ENCODE measurements at places on chromosomes 1 and 21. TPM values are rescaled to one million over a fixed set of nuclear protein-coding genes. Genes with fewer than 3 reads are reported as not detected.

The KRTAP11-1 gene
- total RNA-seq: not detected

The DYRK3 gene
- 19.0 TPM for total RNA-seq

The PHLDA3 gene
- total RNA-seq: 42.5 TPM

The KLHL21 gene
- 31.0 TPM for total RNA-seq

The RGL1 gene
- 34.6 TPM for total RNA-seq

The DTL gene
- 28.4 TPM for total RNA-seq

The ZNF648 gene
- not detected for total RNA-seq

The MYBPH gene
- not detected for total RNA-seq

The CASQ2 gene
- total RNA-seq: not detected

The SLC16A4 gene
- 1.4 TPM for total RNA-seq

The PCSK9 gene
- total RNA-seq: not detected

The MROH9 gene
- not detected for total RNA-seq

The FMO4 gene
- total RNA-seq: 1.2 TPM

The CRYBG2 gene
- not detected for total RNA-seq

The KIF21B gene
- total RNA-seq: 4.6 TPM

The FAM72A gene
- 1.6 TPM for total RNA-seq

The OR2M3 gene
- not detected for total RNA-seq

The BTBD8 gene
- 2.0 TPM for total RNA-seq

The SLC44A5 gene
- 19.9 TPM for total RNA-seq

The HSD3B2 gene
- not detected for total RNA-seq

The SYTL1 gene
- under 0.01 TPM for total RNA-seq

The KCNQ4 gene
- not detected for total RNA-seq

The TMEM82 gene
- total RNA-seq: not detected

The SH2D2A gene
- total RNA-seq: 0.33 TPM

The MRPL20 gene
- 89.5 TPM for total RNA-seq

The SMIM34 gene
- total RNA-seq: not detected

The ECM1 gene
- total RNA-seq: 1.1 TPM

All from vein endothelial cell (primary cell).